ENCODE measurements at places on chromosomes 4 and X.
A peak's percentile ranks its signal among the peaks of the same experiment; 100 is the strongest.

DNA sequence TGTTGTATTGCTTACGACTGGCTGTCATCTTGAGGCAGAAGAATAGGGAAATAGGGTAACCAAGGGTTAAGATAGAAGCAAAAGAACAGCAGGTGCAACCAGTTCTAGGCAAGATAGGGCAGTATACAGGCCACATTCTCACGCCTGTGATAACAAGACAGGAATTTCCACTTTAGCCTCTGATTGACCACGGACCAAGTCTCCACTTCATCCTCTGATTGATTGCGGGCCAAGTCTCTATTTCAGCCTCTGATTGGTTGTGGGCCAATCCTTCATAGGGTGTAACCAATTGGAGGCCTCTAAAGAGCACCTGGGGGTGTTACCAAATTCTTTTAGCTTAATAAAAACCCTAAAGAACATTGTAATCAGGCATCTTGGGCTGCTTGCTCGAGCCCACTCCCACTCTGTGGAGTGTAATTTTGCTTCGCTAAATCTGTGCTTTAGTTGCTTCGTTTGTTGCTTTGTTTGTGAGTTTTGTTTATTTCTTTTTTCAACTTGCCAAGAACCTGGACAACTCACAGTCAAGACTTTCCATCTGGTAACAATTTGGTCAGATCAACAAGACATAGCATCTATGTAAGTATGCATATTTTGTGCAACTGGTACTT lies 8.7 kb upstream of the TBC1D9 start:
- DNase-seq = no peak

- DNase-seq = peak; percentile 6
These were observed 18.3 kb upstream of the HERC3 start for GRCh38 chr4:88573995-88574394.

- no peak for DNase-seq
These were observed 459.4 kb downstream of the IDS start for GRCh38 chrX:149045645-149046210.

DNA sequence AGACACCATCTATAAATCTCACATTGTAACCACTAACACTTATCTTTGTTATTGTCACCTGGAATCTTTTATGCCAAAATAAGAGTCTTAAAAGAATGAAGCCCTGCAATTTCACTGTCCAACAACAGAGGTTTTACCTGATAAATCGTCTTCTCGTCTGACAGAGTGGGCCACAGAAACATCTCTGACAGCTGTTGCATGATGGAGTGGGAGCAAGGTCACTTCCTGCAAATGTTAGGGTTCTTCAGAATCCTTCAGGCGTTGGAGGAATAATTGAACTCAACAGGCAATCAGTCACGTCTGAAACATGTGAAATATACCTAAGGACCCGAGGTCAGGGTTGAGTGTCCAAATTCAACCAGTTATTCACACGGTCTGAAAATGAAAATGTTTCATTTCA lies 353.6 kb downstream of the TRIML1 start:
- no peak for DNase-seq

GRCh38 chr4:146059151-146059550 lies 116.4 kb upstream of the LSM6 start:
- no peak for DNase-seq

DNA sequence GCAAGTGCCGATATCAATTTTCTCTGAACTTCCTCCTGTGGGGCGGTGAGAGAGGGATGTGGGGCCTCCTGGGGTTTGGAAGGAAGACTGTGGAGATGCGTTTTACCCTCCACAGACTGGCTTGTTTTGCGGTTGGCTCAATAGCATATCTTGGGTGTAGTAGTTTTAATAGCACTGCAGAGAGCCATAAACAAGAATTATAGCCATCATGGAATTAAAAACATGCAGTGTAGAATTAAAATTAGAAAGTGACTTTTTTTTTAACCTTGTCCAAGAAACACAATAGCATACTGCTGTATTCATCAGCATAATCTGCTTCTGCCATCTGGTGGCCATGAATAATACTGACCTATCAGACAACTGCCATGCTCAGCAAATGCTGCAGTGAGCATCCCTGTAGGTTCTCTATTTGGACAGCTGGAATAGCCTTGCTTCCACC lies 47.3 kb upstream of the SCML1 start:
- peak; percentile 54 for DNase-seq

DNA sequence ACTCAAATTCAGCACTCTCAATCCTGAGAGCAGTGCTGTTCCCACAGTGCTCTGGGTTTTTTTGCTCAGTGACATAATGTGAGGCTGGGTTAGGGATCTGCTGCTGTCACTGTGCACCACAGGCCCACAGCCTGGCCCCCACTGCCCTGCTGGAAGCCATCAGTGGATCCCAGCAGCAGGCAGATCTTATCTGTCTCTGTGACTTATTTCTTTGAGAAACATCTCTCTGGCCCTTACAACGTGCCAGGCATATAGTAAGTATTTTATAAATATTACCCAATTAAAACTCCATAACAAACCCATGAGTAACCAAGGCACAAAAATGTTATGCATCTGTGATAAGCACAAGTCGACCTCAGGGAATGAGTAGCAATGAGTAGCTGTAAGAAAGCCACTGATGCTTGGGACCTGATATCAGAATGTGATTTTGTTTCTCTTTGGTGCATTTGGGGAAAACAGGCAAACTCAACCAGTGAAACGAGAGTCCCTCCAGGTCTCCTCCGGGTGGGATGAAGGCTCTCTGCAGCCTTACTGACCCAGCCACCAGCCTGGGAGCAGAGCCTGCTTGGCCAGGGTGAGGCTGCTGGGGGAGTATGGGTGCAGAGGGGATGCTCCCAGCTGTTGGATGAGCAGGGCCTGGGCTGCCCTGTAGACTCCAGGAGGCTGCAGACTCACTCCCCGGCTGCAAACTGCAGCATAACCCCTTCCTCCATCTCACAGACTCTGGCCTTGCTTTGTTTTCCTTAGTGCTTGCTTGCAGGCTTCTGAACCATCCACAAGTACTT lies 172.7 kb upstream of the LNX1 start:
- no peak for DNase-seq
